ENCODE measurements at places on chromosomes 1 and 21.

- DNase-seq = no peak
These were observed at the start of gene UBASH3A for GRCh38 chr21:42403611-42404231. UBASH3A (plus strand) TSS chr21:42403902; CDS start chr21:42403946, 44 bp downstream.

GRCh38 chr1:192892934-192893333, 84.1 kb downstream of the RGS2 start:
- DNase-seq = no peak

- peak; percentile 51 for DNase-seq
These were observed 2.9 kb downstream of the MXRA8 start for GRCh38 chr1:1355416-1355815.

GRCh38 chr1:182809414-182809957, 19.9 kb downstream of the NPL start:
- no peak for DNase-seq

DNA sequence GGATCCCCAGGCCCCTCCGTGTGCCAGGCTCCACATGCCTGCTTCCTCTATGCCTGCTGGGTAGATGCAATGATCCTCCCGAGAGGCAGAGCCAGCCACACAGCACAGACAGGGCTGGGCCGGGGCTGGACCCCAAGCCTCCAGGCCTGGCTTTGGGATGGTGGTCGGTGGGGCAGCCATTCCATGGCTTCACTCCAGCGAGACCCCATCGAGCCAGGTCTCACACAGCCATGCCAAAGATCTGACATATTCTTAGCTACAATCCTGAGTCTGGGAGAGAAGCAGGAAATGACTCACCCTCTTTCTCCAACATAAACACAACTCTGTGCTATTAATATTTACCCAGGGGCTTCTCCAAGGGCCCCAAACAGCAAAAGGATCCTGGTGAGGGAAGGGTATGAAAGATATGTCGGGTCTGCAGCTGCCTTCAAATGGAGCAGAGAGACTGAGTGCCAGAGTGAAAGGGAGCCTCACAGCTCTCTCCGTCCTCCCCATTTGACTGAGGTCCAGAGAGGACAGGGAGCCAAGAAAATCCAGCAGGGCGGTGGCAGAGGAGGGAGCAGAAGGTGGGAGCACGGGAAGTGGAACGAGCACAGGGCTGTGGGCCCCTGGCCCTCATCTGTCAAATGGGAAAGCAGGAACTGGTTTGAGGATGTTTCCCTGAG, 639.5 kb downstream of the MATN1 start:
- no peak for DNase-seq

- no peak for DNase-seq
These were observed 5.0 kb downstream of the KDM5B start for GRCh38 chr1:202802998-202803932.

DNA sequence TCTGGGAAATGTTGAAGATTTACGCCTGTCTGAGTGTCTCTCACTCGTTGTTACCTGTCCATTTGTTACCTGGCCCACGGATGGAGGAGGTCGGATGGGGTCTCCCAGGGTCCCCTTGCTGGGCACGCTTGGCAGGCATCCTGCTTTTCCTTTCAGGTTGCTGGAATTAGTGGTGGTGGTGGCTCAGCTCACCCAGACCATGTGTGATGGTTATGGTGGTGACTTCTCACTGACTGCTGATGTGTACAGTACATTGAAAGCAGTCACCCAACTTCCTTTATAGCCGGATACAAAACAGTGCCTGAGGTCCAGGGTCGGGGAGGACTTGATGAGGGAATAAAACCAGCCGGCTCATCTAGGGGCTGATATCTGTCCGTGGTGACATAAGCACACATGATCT, 19.5 kb downstream of the MAPKAPK2 start:
- no peak for DNase-seq

DNA sequence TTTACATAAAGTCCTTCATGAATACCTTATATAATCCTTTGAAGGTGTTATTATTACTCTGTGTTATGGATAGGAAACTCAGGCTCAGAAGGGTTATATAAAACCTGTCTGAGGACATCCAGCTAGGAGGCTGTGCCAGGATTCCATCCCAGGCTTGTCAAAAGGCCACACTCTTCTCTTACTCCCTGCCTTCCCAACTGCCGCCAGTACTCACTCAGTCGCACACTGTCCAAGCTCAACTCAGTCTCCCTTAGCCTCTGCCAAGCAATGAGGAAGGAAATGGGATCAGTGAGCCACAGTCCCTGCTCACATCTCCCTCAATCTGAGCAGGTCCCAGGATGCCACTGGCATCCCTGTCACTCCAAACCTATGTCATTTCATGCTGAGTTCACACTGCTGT, 94.4 kb downstream of the NAV1 start:
- DNase-seq = no peak

- no peak for DNase-seq
These were observed 7.1 kb upstream of the PTTG1IP start for GRCh38 chr21:44880405-44881197.

DNA sequence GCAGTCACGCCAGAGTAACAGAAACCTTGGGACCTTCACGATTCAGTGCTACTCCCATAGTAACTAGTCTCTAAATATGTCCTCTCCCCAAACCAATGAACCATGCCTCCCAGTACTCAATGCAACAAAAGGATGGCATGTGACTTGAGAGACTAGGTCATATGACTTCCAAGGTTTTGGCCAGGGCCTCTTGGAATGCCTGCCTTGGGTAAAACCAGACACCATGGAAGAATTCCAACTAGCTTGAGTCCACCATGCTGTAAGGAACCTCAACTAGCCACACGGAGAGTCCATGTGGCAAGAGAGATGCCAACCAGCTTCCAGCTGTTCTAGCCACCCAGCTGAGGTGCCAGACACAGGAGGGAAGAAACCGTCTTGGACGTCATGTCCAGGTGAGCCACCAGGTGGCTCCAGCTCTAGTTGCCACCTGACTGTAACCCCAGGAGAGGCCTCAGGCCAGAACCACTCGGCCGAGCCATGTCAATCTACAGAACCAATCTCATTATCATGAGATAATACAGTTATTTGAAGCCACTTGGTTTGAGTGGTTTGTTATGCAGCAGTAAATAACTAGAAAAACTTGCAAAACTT, 115.0 kb downstream of the SYF2 start:
- no peak for DNase-seq

DNA sequence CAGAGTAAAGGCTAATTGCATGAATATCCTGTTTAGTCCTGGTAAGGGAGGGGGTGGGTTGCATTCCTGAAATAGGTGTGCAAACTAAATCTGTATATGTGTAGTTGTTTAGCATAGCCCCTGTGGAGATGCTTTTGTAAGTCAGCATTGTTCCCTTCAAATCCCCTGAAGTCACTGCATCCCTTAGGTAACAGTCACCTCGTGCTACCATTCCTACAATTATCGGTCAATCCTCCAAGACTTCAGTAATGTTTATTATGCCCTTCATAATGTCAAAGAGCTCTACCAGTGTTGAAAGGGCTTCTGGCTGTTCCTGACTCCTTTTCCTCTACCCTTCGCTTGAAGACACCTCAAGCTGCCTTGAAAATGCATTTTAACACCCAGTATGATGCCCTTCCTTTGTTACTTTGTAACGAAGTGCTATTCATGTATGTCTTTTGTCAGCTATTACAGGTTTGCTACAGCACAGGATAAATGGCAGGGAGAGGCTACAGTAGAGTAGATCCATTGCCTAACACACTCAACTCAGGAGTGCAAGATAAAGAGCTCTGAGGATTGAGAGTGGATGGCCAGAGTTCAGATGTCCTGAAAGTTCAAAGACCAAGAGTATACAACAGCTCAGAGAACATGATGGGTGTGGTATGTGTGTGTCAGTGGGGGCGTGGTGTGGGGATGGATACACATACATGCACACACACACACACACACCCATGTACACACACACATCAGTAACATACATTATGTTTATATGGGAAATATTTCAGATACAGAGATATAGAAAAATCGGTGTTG, 27.4 kb upstream of the FOXD3 start:
- DNase-seq = no peak

DNA sequence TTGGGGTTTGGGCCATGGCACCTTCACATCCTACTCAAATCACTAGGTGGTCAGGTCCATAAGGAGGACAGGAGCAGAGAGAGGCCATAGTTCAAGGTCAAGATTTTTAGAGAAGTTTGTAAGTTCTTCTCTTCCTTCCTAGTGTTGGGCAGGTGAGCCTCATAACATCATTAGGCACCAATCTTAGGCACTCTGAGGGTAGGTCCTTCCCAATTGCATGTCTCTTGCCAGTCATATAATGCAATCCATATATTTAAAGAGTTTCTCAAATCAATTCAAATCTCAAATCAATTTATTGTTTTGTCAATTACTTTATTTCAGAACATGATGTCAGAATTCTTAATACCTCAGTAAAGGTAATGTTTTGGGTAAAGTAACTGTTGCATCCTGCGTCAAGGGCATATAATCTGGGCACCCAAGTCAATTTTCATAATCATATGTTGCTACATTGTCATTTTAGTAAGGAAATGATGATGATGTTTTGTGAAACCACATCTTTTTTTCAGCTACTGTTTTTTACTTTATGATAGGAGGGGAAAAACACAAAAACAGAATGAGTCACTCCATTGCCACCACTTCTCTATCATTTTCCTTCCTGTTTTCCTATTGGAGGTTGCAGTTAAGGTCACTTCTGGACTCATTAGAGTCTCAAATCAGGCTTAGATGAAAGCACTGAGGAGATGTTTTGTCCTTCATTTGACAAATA, 122.7 kb downstream of the UCHL5 start:
- no peak for DNase-seq

DNA sequence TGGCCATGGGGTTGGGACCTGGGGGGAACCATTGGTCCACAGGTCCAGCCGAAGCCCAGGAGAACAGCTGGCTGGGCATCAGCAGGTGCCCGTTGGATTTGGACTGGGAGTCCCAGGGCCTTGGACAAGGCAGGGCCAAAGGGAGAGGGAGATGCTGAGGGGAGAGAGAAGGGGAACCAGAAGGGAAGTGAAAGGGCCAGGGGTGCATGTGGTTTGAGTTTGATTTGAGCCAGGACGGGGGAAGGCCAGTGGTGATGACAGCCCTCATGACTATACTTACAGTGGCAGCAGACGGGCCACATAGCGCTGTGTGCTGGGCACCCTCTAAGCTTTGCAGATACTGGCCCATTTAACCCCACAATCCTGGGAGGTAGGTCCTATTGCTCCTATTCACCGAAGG, 18.8 kb downstream of the AGRN start:
- DNase-seq = no peak

DNA sequence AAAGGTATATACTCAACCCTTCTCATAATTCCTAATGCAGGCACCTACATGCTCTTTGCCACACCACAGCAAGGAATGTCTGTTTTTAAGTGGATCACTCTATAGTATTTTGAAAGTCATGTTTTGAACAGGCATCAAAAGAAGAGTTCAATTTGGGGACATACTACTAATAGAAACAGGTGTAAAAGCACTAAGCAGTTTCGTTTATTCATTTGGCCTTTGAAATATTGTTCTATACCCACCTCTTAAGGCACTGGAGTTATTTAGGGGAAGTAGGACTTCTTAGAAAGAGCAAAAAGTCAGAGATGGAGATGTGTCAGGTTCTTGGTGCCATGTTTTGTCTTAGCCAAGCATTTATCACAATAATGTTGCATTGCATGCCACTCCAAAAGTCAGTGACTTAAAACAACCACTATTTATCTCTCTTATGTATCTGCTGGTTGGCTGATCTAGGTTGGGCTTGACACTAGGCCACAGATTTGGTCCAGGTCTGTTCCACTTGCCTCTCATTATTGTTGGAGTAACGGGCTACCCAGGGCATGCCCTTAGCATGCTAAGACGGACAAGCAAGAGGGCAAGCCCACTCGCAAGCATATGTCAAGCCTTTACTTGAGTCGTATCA, 107.5 kb downstream of the RGL1 start:
- no peak for DNase-seq

- no peak for DNase-seq
These were observed 18.1 kb downstream of the LDLRAD1 start for GRCh38 chr1:53999920-54000319.

GRCh38 chr1:114757455-114758255, at the start of gene CSDE1:
CSDE1 (minus strand) TSS chr1:114757984; CDS start chr1:114739890, 18,094 bp downstream.
- peak; percentile 100 for DNase-seq

- DNase-seq = no peak
These were observed 1.1 kb downstream of the VWA1 start for GRCh38 chr1:1436630-1437032.

- peak; percentile 86 for DNase-seq
These were observed 53.9 kb upstream of the SAMD13 start for GRCh38 chr1:84247425-84248220.

GRCh38 chr1:30413111-30413440, 310.3 kb downstream of the MATN1 start:
- DNase-seq = no peak

DNA sequence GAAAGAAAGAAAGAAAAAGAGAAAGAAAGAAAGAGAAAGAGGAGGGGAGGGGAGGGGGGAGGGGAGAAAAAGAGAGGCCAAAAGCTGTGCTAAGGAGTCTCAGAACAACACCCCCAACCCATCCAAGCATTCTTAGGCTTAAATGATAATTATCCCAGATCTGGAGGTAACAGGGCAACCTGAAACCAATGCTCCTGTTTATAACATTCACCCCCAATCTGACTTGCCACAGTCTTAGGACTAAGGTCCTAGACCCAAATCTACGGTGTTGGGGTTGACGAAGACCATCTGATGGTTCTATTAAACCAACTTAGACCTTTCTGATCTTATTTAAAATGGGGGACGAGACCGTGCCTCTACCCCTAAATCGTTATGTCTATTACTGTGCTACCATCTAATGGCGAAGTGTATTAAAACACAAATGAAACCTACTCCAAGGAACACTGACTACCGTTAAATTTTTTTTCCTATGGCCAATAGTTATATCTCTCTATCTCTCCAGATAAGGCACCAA, 119.3 kb upstream of the CDC42BPA start:
- DNase-seq = no peak

GRCh38 chr1:206897175-206897574, at the start of gene IL24:
IL24 (plus strand) TSS chr1:206897443; CDS start chr1:206897833, 390 bp downstream.
- no peak for DNase-seq
